ENCODE measurements at places on chromosomes 16 and 17.

DNA sequence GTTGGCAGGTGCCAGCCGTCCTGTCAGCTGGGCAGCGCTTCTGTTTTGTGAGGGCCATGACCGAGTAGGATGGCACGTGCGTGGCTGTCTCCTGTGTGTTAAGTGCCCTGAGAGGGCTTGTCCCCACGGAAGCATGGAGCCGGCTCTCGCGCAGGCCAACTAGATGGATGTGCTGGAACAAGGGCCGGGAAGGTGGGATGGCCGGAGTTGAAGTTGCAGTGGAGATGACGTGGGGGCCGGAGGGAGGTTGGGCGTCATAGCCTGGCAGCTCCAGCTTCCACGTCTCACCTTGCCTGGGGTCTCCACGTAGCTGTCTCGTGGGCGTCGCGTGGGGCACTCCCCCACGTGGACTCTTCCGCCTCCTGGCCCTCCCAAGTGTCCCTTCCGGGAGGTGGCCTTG is 27.7 kb downstream of the TBCD start:
- no peak for DNase-seq

DNA sequence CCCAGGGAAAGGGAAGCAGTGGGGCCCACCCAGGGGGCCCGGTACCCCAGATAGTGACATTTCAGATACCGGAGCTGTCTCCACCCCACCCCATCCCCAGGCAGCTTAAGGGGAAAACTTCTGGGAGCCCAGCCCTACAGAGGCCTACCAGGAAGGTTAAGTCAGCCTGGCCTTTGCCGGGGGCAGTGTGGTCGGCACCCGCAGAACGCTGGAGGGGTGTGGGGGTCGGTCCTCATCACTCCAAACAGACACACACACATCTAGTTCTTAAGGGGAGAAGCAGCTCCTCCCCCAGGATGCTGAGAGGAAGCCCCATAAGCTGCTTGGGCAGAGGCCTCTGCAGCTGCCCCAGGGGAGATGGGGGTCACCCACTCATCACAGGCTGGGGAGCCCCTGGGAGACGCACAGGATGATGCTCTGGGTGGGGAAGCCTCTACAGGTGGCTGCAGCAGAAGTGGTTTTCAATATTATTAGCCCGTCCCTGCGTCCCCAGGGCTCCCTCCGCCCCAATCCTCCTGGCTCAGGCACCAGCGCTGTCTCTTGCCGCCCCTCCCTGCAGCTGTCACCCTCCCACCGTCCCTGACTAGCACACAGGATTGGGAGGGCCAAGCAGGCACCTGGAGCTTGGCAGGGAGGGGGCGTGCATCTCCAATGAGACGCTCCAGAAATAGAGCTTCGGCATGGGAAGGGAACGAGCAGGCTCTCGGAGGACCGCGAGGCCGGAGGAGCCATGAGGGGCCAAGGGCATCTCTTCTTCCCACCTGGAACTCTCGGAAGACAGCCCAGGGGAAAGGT is 1.4 kb upstream of the ABR start:
- DNase-seq, result no peak

DNA sequence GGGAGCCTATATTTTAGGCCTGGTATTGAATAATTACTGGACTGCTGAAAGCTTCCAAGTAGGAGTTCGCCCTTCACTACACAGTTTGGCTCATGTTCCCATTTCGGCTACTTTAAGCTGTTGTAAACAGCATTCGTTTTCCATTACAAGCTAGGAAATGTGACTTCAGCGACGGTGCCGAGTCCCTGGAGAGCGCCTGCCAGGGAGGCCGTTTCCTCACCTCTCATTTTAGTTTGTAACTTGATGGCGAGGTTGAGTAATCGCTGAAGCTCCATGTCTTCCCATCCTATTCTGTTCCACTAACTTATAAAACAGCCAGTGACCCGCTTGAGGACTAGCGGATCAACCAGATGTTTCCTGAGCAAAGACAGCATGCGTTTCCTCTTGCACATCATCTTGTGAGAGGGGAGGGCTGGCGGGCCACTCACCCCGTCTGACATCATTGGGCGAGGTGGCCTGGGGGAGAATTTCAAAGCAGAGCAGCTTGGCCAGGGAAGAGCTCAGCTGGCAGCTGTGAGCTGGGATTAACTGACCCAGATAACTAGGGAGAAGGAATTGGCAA is 32.9 kb downstream of the PCTP start:
- DNase-seq, result no peak

- DNase-seq, result no peak
Measured at GRCh38 chr16:3170440-3171180, 17.4 kb upstream of the OR1F1 start.

- no peak for DNase-seq
Measured at GRCh38 chr16:19127205-19127604, 13.4 kb downstream of the ITPRIPL2 start.

DNA sequence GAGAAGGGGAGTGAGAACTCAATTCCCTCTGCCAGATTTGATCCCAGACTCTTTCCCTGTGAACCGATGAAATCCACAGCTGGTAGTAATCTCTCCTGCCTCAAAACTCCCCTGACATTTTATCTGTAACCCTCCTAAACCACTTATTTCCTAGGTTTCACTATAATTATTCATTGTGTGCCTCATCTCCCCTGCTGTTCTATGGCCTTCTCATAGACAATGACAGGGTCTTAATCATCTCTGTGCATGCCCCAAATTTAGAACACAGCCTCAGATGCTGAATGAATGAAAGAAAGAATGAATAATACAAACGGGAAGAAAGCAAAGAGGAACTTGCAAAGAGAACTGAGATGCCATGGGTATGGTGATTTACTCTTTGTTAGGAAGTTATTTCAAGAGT is 451.1 kb downstream of the HS3ST3B1 start:
- no peak for DNase-seq

DNA sequence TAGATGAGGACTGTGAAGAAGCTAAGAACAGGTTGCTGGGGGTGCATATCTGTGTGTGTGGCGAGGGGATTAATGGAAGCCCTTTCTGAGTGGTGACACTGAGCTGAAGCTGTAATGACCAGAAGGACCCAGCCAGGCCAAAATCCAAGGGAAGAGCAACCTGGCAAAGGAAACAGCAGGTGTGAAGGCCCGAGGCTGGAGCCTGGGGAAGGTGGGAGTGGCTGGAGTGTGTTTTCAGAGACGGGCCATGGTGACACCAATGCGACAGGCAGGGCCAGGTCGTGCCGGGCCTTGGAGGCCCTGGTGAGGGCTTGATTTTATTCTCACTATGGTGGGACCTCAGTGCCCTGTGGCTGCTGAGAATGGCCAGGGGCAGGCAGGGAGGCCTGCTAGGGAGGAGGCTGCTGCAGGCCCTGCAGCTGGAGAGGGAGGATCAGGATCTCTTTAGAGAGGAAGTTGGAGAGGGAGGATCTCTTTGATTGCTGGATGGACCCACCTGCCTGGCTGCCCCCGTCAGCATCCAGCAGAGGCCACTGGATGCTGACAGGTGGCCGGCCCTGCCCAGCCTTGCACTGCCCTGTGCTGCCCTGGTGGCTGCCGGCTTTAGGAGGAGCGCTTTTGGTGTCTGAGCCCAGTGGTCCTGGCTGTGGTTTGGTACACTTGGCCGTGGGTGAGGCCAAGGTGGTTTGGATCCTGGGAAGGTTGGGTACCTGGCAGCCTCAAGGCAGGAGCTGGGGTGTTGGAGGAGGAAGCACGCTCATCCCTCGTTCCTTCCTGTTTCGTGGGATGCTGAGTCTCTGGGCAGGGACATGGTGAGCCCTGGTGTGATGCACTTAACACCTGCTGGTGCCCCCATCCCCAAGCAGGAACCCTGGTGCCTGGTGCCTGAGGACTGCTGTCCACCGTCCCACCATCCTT is 188.3 kb downstream of the SEC14L1 start:
- DNase-seq, result no peak

GRCh38 chr17:75459590-75460267 is 3.3 kb downstream of the TMEM94 start:
- no peak for DNase-seq

GRCh38 chr17:61537264-61537771 is 53.7 kb downstream of the NACA2 start:
- DNase-seq, result no peak

DNA sequence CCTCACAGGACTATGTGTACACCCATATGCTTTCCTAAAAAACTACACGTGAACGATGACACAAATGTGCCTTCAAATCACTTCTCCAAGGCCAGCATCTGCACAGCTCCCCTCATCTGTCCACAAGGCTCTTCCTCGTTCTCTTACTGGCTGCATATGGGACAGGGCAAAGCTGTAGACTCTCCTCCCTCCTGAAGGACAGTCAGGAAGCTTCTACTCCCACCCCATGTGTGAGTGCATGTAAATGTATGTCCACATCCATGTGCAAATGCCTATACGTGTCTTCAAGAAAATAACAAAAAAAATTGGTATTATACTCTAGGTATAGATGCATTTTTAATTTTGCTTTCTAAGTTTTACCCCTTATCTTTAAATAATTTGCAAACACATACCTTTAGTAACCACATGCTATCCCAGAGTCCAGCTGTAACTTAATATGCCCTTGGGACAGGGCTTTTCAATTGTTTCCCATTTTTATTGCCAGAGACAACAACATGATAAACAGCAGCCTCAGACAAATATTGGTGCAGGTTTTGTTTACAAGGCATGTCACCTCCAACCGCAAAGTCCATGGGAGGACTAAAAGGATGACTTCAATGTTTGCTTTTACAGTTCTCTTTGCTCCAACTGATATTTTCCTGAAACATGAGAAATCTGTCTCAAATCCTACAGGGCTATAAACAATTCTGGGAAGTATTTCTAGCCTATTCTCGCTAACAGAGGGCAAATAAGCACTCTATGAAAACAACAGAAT is 31.6 kb upstream of the FAAP100 start:
- no peak for DNase-seq

DNA sequence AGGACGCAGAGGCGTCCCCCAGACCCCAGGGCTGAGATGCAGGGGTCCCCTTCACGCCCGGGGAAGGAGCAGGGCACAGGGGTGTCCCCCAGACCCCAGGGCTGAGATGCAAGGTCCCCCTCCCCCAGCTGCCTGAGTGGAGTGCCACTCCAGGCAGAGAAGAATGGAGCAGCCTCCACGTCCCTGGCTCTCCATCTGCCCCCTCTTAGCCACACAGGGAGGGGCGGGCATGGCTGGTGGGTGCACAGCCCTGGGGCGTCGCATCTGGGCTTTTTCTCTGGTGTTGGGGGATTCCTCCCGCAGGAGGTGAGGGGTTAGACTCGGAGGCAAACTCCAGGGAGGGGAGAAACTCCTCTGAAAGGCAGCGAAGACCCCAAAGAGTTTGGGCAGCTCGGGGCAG is 17.5 kb downstream of the CIBAR2 start:
- DNase-seq, result no peak

DNA sequence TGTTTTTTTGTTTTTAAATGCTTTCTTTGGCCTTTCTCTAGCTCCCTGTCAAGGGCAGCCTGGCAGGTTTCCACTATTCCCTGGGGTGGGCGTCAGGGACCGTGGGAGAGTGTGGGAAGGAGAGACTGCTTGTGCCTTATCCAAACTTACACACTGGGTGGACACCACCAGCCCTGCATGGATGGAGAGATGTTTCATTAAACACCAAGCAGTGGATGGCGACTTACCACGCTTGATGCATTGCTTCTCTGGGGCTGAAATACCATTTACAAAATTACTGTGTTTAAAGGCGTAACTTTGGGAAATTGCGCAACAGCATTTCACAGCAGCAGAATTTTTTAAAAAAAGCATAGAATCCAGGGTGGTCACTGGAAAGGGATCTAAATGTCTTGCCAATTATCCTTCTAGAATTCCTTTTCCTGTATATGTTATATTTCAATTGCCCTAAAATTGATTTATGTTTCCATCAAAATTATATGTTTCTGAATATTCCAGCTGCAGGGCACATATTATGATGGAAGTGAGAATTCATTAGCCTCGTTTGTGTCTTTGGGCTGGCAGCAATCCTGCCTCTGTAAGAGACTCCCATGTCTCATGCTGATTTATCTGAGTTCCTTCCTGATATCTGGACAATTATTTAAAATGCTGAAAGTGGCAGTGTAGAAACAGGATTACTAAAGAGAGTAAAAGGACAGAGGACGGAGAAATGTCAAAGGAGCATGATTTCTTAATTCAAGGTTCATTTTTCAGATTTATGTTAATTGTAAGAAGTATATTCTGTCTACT is 247.3 kb downstream of the GRIN2A start:
- DNase-seq, result no peak

GRCh38 chr16:48611329-48612137 is 1.6 kb upstream of the N4BP1 start:
- DNase-seq, result peak; percentile 90

DNA sequence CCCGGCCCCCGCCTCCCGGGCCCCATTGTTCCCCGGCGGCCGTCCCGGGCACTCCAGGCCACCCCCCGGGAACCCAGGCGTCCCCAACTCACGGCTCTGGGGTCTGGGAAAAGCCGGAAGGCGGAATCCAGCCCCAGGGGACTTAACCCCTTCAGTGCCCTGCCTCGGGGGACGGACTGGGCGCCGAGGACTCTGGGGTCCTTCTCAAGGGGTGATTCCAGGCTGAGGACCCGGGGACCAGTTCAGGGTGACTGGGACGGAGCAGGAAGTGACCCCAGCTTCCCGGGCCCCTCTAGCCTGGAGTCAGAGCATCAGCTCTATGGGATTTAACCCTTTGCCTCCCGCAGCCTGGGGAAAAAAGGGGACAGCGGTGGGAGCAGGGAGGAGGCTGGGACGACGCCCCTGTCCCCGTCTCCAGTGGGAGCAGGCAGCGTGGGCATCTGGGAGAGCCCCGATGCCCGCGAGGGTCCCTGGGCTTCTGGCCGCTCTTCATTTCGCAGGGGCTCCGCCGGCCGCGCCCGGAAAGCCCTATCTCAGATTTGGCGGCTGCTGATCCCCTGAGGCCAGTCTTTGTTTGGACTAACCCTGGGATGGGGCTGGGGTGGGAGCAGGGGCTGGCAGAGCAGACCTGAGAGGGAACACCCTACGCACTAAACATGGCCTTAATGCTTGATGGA is at the start of gene ZNF629:
TSS of gene ZNF629 (minus strand) at position 270 of the 677 bp plus-strand sequence. CDS start 2,723 bp downstream, outside the sequence.
- DNase-seq, result no peak

DNA sequence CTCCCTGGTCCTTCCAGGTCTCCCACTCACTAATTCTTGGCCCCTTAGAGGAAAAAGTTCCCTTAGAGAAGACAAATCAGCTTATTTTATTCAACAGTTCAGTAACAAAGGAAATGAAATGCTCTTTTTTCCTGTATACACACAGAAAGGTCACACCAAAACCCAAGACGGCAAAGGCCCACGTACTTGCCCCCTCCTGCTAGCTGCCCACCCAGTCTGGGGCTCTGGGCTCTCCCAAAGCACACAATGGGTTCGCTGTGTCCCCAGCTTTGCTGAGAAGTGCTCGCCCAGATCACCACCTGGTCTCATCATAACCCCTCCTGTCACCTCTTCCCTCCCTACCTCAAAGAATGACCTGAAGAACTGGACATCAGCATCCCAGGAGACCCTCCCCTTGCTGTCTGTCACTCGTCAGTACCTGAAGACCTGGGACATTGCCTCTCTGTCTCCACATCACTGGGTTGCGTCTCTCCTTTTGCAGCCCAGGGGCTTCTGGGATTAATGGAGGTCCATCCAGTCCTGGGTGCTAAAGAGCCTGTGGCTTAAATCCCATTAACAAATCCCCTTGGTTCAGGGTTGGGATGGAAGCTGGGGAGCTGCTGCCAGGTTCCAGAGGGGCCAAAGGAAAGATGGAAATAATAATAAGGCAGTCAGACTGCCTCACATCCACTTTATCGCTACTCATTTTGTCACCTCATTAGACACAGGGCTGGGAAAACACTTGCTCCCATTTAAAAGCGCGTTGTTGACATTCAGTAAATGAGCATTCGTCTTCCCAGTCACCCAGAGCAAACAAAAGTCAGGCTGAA is 3.3 kb downstream of the SLC6A4 start:
- no peak for DNase-seq

Data from natural killer cell treated with Interleukin-12 subunit alpha and Interleukin-12 subunit beta and Interleukin-15 and Interleukin-18, amount 100 ng/mL, for 72 hours (primary cell).